RWPE1 (cell line): ENCODE measurements at places on chromosomes 4 and X.

- DNase-seq: no peak
These were observed 102.6 kb downstream of the PDE5A start for GRCh38 chr4:119525771-119526712.

DNA sequence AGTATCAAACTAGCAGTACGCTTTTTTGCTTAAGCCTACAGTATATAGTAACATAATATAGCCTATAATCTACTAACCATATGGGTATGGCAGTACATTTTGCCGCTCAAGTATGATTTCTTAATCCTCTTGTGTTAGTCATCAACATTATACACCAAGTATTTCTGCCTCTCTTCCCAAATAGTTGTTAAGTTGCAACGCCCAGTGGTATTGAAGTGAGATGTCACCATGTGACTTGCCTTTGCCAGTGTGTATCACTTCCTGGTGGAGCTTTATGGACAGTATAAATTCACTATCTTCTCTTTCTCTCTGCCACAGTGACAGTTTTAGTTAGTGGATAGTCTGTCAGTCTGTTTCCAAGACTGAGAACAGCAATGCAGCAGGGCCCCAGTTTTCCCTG, 535.5 kb downstream of the PDHA2 start:
- peak; percentile 1 for DNase-seq

GRCh38 chr4:41575665-41576064, 37.7 kb downstream of the LIMCH1 start:
- peak; percentile 5 for DNase-seq

DNA sequence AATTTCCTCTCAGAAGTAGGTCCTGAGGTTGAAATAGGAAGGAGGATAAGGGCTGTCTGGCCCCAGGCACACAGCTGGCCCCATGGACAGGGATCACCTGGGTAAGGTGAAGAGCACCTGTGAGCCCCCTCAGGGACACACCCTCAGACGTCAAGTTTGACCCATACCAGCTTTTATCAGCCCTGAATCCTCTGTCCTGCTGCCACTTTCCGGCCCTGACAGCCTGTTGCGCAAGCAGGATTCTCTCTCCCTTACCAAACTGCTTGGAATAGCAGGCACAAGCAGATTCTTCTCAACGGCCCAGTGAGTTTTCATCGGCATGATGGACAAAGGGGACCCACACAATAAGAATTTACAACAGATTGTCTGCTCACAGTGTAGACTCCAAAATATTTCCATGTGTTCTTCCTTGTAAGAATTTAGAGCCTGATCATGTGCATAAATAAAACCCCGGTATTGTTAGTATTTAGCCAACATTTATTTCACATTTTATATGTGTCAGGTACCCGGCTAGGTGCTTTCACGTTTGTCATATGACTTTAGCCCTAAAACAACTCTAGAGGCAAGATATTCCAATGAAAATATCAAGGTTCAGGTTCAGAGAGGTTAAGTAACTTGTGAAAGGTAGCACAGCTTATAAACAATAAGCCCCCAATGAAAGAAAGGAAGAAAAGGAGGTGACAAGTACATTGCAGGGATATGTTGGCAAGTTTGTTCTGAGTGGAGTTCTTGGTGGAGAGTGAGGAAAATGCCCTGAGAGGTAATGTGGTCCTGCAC, 107.2 kb upstream of the KIT start:
- DNase-seq: no peak

- no peak for DNase-seq
These were observed 70.2 kb upstream of the NUDT6 start for GRCh38 chr4:122992641-122993040.

- DNase-seq: no peak
These were observed 10.4 kb upstream of the SCOC start for GRCh38 chr4:140363051-140363450.

DNA sequence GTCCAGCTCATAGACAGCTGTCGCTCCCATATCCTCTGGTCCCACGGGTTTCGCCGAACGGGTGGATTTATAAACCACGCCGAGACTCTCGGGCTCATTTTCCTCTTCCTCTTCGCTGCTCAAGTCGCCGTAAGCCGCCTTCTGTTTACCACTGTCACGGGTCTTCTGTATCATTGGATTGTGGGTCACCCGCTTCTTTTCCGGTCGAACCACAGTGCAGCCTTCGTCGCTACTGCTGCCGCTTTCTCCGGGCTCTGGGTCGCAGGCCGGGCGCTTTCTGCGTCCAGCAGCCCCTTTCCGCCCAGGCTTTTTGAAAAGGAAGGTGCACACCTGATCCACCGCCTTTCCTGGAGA, 311 bp downstream of the RNF113A start:
- no peak for DNase-seq

GRCh38 chr4:86837691-86838503, 11.3 kb downstream of the SLC10A6 start:
- DNase-seq: no peak
